ENCODE measurements at places on chromosomes 12 and 14. TPM values are rescaled to one million over a fixed set of nuclear protein-coding genes. Genes with fewer than 3 reads are reported as not detected.
A peak's percentile ranks its signal among the peaks of the same experiment; 100 is the strongest.

GRCh38 chr12:98591209-98591608 is 2.3 kb upstream of the SLC25A3 start:
- DNase-seq: no peak

DNA sequence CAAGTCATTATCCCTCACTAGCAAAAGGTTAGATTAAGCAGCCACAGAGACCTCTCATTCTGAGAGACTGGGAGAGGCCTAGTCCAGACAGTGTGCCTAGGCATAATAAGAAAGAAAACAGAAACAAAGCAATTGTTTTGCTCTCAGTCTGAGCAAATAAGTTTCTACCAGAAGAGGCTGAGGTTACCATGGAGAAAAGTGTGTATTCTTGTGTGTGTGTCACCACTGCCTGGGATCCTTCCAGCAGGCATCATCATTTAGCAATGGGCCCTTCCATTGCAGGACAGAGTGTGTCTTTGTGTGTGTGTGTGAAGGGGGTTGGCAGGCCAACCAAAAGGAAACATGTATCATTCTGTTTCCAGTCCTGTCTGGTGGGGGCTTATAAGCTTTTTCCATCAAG is 3.7 kb downstream of the EFS start:
- no peak for DNase-seq

KCNA5 gene
- 1.8 TPM for polyA plus RNA-seq

DNA sequence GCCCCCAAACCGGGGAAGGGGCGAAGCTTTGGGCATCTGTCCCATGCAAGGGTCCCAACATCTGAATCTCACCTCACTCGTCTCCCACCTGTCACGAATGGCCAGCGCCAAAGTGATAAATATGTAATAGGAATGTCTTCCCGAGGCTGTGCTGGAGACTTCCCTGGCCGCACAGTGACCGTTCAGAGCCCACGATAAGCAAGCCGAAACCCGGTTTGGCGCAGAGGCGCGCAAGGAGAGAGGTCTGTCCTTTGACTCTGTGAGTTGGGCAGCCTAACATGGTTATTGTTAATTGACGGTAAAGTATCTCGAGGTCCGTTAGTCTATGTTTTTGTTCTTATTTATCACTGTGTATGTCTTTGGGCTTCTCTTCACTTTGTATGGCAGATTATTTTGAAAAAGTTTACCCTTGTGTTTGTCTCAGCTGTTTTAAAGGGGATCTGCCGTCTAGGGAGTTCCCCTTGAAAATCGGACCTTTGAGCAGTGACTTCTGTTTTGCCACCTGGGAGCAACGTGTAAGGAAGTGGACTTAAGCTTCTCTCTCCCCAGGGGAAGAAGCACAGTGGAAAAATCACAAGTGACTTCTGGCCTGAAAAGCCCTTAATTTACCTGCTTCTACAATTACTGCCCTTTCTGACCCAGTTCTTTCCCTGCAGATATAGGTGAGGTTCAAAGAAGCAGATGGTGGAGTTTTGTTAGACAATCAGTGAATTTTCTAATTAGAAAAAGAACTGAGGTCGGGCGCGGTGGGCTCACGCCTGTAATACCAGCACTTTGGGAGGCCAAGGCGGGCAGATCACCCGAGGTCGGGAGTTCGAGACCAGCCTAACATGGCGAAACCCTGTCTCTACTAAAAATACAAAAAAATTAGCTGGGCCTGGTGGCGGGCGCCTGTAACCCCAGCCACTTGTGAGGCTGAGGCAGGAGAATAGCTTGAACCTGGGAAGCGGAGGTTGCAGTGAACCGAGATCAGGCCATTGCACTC is 1.1 kb upstream of the TM9SF1 start:
- no peak for DNase-seq

- no peak for DNase-seq
These were observed 56.2 kb upstream of the PTGR2 start for GRCh38 chr14:73795466-73795865.

GRCh38 chr14:88089445-88089844 is 84.5 kb downstream of the GPR65 start:
- DNase-seq: no peak

- peak; percentile 2 for DNase-seq
These were observed 1585.3 kb upstream of the TMEM132C start for GRCh38 chr12:126681676-126682075.

KCNK10 gene
- polyA plus RNA-seq: 0.16 TPM

DNA sequence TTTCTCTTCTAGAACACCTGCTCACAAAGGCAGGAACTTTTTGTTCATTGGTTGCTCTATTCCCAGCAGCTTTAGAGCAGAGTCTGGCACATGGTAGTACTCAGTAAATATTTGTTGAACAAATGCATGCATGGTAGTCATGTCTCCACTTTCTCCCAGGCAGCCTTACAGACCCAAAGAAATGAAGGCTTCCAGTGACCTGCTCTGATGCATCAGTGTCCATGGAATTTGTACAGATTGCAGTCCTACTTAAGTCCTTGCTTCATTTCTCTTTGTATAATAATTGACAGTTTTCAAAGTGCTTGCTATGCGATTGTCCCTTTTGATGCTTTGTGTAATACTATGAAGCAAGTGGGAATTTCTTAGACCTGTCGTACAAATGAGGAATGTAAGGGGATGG is 119.6 kb downstream of the DERA start:
- DNase-seq: no peak

GRCh38 chr12:95182868-95183415 is 34.3 kb downstream of the FGD6 start:
- no peak for DNase-seq

DNA sequence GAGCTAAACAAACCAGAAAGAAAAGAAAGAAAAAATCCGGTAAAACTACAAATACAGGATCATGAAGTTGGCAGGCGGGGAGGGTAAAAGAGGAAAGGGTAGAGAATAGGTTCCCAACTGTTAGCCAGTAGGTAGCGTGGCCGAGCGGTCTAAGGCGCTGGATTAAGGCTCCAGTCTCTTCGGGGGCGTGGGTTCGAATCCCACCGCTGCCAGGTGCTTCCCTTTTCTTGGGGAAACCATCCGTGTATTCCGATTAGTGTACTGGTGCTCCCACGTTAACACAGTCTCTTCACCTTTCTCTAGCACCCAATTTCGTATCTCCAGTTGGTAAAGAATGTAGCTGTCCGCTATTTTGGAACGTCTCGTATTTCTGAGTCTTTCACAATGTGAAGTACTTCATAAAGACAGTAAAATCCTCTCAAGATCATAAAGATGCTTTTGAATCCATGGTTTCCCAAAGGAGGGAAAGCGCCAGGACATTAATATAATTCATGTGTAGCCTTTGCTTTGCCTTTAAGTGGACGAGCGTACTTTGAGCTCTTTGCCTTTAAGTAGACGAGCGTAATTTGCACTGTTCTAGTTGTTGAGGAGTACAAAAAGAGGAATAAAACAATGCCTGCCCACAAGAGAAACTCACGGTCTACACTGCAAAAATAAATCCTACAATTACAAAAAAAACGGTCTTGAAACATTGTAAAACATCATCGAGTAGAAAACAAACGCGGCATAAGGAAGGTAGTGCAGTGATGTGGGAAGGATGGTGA is 19.0 kb upstream of the RNASE12 start:
- DNase-seq: no peak

DNA sequence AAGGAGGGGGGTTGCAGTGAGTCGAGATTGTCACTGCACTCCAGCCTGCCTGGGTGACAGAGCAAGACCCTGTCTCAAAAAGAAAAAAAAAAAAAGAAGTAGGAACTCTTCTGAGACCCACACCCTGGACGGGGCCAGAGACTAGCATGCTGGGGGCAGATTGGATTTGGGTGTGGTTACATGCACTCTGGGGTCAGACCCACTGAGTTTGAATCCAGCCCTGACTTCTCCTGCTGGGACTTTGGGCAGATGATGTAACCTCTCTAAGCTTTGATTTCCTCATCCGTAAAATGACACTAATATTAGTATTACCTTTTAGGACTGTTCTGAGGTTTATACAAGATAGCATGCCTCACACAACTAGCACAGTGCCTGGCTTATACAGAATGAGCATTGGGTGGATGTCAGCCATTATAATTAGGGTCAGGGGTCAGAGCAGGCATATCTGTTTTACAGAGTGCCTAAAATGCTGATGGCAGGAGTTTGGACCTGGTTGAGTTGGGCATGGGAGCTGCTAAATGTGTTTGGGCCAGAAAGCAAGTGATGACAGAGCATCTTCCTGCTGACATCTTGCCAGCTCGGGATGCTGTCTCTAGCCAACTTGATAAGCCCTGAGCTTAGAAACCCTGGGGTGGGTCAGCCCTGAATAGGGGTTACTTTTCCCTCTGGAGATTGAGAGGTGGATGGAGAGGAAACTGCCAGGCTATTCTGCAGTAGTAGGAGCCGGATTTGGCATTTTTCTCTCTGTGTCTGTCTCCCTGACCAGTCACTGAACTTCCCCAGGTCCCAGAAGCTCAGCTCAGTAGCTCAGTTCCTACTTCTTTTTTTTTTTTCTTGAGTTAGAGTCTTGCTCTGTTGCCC is 15.5 kb downstream of the TPCN1 start:
- no peak for DNase-seq

DNA sequence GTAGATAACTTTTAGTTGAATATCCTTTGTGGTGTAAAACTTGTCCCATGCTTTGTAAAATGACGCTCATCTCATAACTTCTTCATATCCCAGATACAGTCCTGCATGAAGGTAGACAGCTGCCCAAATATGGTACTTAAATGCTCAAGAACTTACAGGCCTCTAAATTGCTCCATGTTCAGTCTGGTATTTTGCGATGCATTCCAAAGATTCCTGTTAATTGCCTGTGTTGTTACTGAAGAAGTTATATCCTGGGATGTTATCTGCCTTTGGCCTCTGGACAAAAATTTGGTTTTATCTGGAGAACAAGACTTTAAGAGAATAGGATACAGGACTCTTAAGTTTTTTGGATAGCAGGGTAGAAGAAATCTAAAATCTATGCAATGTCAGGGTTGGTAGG is 473.0 kb downstream of the PCNX1 start:
- no peak for DNase-seq

GRCh38 chr14:52266782-52267181 is 716 bp upstream of the PTGDR start:
- no peak for DNase-seq

GRCh38 chr12:50581226-50582184 is 76.7 kb downstream of the DIP2B start:
- no peak for DNase-seq

DNA sequence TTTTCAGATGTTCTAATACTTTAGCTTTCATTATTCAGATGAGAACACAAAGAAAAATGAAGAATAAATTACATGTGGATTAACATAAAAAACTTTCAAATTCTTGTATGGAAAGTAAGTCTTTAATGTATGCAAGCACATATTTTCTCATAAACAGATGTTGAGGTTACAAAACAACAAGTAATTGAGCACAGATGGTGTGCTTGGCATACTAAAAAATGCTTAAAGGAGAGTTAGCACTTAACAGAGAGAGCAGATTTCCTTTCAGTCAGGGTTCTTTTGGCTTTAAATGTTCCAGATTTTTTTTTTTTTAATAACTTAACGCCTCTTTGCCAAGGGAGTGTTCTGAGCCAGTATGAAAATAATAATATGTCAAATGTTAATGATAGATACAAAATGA is 96.0 kb downstream of the RASSF9 start:
- DNase-seq: no peak

- no peak for DNase-seq
These were observed 42.0 kb downstream of the TRAF3 start for GRCh38 chr14:102819176-102819628.

DNA sequence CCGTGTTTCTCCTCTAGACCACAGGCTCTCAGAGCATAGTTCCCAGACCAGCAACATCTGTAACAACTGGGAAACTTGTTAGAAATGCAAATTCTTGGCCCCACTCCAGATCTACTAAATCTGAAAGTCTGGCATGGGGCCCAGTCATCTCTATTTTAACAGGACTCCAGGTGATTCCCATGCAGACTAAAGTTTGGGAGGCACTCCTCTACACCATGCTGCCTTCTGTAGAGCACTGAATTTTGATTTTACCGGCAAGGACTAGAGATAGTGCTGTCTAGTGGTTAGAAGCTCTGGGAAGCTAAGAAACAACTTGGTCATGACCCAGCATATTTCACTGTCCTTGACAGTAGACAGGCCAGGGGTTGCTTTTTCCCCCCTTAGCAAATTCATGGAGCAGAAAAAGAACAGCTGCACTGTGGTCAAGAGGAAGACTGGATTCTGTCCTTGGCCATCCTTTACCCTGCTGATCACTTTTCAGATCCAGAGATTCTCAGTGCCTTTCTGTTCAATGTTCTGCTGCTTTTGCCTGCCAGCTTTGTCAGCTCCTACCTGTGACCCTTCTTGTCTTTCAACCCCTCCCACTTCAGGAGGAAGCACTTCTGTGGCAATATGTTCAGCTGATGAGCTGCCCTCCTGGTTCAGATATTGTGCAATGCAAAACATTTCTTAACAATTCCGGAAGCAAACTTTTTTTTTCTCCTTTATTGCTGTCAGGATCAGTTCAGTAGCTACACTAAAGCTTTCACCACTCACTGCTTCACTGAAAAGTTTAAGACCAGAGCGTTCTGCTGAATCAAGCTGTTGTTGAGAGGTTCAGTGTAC is 133.8 kb upstream of the NUDT4 start:
- DNase-seq: peak; percentile 46

GRCh38 chr12:38543151-38543550 is 226.6 kb downstream of the ALG10B start:
- no peak for DNase-seq

GRCh38 chr12:132144810-132145168 is 532 bp downstream of the NOC4L start:
- DNase-seq: no peak

DNA sequence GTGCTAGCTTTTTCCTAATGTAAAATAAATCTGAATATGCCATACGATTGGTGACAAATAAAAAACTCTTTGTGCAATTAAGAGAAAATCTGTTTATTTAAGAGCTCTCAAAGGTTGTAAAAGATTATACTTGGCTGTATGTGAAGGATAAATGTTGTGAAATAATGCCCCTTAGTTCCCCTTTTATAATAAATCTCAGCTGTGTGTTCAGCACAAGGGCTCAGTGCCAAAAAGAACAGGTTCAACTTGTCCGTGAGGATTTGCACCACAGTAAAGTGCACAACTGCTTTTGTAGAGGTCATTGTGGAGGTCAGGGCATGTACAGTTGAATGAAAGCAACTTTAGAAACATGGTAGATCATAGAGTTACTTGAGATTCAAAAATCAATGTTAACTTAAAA is 118.6 kb downstream of the TRMT5 start:
- DNase-seq: peak; percentile 52

GRCh38 chr14:92844204-92844603 is 50.1 kb downstream of the GOLGA5 start:
- no peak for DNase-seq
